ENCODE measurements at places on chromosomes 1 and 21.
A peak's percentile ranks its signal among the peaks of the same experiment; 100 is the strongest.

- no peak for DNase-seq
These were observed 109.2 kb downstream of the TNNI3K start for GRCh38 chr1:74344387-74344786.

GRCh38 chr1:189606795-189607476, 870.7 kb downstream of the BRINP3 start:
- peak; percentile 68 for DNase-seq

- DNase-seq: no peak
These were observed 1.6 kb upstream of the QSOX1 start for GRCh38 chr1:180153032-180153431.

- no peak for DNase-seq
These were observed 207.0 kb downstream of the BARHL2 start for GRCh38 chr1:90510143-90510542.

GRCh38 chr1:38818175-38818976, 41.2 kb downstream of the RRAGC start:
- DNase-seq: no peak

GRCh38 chr1:160522622-160523345, at the start of gene SLAMF6:
Gene SLAMF6 (minus strand): TSS chr1:160523255. CDS start chr1:160523192, 63 bp downstream.
- no peak for DNase-seq

GRCh38 chr1:181014477-181015250, 8.0 kb downstream of the STX6 start:
- DNase-seq: no peak

- no peak for DNase-seq
These were observed at the start of gene DLGAP3 for GRCh38 chr1:34929497-34929852. Gene DLGAP3 (minus strand): TSS chr1:34929650. CDS start chr1:34905383, 24,267 bp downstream.

- no peak for DNase-seq
These were observed 333.8 kb downstream of the ZP4 start for GRCh38 chr1:237556911-237557310.

DNA sequence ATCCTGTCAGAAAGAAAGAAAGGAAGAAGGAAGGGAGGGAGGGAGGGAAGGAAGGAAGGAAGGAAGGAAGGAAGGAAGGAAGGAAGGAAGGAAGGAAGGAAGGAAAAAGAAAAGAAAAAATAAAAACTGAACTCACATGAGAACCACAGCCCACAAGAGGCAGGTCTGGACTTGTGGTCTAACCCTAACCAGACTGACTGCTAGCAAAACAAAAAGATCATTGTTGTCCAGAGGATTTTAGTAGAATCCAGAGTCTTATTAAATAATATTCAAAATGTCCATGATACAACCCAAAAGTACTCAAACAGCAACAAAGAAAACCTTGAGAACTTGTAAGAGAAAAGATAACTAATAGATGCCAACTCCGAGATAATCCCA, 4.7 kb upstream of the ITGB2 start:
- DNase-seq: no peak

- no peak for DNase-seq
These were observed 147.4 kb upstream of the ZRANB2 start for GRCh38 chr1:71228241-71228640.

DNA sequence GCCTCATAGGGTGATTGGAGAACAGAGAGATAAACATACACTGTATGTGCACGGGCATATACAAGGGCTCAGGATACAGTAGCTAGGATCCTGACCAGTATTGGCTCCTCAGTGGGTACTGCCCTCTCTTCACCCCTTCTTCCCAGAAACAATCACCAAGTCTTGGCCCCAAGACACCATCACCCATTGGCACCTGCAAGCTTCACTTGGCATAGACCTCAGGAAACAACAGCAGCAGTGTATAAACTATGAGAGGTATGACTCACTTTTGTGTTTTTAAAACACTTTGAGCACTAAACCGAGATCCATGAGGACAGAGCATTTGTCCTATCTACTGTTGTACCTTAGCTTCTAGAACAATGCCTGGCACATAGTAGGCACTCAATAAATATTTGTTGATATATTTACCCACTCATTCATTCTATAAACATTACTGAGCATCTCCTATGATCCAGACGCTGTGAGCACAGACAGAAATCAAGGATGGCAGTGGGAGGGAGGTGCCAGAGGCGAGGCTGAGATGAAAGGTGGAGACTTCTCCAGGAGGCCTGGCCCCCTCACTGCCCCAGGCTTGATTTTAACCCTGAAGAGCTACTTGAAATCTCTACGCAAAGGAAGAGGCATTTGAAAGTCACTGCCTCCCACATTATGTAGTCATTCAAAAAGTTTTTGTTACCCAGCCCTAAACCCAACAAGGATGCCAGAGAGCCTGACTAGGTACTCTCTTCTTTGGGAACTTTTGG, 95.2 kb downstream of the CAMK2N1 start:
- no peak for DNase-seq

DNA sequence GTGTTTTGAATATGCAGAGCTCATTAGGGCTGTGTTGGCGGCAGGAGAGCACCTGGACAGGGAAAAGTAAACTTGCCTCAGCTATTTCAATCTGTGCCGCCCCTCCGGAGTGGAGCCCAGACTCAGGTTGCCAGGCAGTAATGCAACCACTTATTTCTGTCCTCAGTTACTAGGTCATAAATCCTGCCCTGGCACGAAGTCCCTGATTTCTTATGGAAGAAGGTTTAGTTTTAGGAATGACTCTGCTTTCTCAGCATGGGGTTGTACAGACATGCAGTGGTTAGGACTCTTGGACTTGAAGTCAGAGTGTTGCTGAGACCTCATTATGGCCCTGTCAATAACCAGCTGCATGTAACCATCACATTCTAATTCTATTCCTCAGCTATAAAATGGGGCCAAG, 98.3 kb upstream of the FGGY start:
- no peak for DNase-seq

GRCh38 chr1:33039840-33040239, 3.2 kb upstream of the AK2 start:
- DNase-seq: no peak

GRCh38 chr1:226675715-226676357, 63.2 kb downstream of the ITPKB start:
- DNase-seq: no peak

GRCh38 chr21:45517249-45518065, 24.8 kb downstream of the SLC19A1 start:
- DNase-seq: no peak

- DNase-seq: peak; percentile 37
These were observed 1.0 kb downstream of the ANGEL2 start for GRCh38 chr1:213014642-213015041.

- DNase-seq: no peak
These were observed 50.8 kb downstream of the RHBG start for GRCh38 chr1:156419854-156420204.

DNA sequence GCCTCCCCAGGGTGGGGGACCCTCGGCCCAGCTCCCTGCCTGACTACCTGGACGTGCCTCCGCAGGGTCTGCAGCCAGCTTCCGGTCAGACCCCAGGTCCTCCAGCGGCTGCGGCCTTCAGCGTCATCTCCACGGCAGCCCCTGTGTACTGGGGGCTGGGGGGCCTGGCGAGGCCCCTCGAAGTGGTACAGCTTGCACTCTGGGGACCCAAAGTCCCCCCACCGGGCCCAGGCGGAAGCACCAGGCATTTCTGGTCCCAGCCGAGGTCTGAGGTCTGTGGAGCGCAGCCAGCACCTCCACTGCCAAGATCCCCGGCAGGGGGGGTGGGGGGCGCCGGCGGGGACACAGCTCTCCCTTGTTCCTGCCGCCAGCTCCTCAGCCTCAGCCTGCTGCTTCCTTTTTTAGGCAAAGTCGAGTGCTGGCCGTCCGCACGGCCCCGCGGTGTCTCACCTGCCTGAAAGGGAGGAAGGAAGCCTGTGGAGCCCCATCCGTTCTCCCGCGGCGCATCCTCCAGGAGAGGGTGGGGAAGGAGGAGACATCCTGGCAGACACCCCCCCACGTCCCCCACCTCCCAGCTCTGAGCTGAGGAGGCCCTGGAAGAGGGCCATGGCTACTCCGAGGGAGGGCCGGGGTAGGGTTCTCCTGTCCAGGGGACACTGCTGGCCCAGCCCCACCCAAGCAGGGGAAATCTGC, 1.2 kb upstream of the VWA1 start:
- no peak for DNase-seq

DNA sequence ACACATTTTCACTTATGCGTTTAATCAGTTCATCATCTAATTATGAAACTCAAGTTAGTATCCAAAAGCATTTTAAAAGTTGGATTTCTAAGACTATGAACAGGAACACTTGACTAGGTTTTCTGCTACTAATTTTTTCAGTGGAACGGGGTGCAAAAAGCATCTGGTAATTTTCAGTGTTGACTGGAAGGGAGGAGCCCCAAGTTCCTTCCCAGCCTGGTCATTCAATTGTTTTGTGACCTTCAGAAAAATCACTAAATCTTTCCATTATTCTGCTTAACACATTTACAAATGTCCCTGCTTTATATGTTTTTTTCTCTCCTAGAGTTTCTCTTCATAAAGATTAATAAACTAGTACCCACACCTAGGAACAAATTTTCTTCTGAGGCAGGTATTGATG, 6.0 kb upstream of the ADGRL4 start:
- DNase-seq: no peak

GRCh38 chr1:42936309-42937078, 22.2 kb downstream of the SLC2A1 start:
- DNase-seq: peak; percentile 39

GRCh38 chr21:46117586-46118315, 19.8 kb downstream of the COL6A2 start:
- no peak for DNase-seq

DNA sequence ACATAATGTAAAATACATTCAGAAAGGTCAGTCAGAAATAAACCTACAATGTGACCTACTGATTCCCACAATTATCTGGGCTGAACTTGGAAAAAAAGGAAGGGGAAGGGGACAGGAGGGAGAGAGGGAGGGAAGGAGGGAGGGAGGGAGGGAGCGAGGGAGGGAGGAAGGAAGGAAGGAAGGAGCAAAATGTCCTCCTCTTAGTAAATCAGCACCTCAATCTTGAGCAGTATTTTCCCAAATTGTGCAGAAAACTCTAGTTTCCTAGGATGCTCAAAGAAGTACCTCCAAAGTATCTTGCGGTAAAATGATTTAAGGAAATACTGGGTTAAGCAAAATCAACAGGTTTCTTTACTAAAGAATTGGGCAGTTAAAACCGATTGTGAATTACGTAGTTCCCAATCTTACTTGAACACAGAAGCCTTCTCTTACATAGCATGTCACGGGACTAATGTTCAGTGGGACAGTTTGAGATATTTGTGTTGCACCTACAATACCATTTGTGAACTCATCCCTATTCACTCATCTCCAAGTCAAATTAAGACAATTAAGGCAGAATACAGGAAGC, 51.0 kb upstream of the ASPM start:
- no peak for DNase-seq

DNA sequence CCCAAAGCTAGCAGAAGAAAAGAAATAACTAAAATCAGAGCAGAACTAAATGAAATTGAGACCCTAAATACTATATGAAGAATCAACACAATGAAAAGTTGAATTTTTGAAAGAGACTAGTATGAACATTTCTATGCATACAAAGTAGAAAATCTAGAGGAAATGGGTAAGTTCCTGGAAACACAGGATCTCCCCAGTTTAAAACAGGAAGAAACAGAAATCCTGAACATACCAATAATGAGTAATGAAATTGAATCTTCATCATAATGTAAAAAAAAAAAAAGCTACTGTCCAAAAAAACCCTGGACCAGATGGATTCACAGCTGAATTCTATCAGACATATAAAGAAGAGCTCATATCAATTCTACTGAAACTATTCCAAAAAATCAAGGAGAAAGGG, 233.5 kb downstream of the PLPP3 start:
- DNase-seq: no peak

DNA sequence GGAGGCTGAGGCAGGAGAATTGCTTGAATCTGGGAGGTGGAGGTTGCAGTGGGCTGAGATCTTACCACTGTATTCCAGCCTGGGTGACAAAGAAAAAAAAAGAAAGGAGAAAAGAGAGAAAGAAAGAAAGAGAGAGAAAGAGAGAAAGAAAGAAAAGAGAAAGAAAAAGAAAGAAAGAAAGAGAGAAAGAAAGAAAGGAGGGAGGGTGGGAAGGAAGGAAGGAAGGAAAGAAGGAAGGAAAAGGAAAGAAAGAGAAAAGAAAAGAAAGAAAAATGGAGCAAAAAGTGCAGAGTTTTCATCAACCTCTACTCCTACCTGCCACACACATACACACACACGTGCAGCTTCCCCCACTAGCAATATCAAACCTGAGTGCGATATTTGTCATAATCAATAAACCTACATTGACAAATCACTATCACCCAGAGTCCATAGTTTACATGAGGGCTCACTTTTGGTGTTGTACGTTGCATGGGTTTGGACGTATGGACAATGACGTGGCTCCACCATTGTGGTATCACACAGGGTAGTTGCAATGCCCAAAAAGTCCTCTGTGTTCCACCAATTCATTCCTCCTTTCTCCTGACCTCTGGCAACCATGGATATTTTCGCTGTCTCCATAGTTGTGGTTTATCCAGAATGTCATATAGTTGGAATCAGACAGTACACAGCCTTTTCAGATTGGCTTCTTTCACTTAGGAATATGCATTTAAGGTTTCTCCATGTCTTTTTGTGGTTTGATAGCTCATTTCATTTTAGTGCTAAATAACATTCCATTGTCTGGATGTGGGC, 36.5 kb downstream of the EVA1C start:
- no peak for DNase-seq

- DNase-seq: no peak
These were observed 3.7 kb downstream of the RNF19B start for GRCh38 chr1:32960819-32961355.

DNA sequence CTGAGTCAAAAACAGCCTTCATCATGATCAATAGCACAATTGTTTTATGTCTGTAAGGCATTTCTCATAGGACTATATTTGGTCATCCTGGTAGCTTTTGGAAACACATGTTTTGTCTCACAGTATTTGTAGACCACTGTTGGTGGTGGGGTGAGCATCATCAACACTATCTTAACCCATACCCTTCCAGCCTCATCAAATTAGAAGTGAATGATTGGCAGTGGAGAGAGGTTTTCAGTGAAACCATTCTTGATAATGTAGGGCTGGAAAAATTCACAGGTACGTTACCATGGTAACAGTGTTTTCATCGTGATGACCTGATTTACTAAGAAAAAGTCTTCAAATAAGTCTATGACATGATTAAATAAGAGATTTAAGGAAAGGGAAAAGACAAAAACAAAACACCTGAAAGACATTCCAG, 45.3 kb upstream of the C1orf105 start:
- no peak for DNase-seq

DNA sequence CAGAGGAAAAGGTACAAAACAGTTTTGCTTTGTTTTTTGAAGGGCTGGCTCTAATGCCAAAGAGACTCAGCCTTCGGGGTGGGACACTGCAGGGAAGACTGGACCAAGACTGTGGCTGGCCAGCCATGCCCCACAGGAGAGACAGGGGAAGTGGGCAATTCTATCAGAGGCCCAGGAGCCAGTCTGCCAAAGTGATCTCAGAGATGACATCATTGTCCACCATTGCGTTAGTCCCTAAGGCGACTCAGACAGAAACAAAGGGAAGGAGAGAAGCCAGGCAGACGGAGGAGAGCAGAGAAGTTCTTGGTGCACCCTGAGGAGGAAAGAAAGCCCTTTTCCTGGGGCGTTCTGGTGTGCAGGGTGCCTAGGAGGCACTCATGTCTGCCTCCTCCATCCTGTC, 26.4 kb downstream of the OPTC start:
- no peak for DNase-seq
